AG04449 (cell line): ENCODE measurements at places on chromosomes 7 and 10.

GRCh38 chr10:29146311-29147100 lies 142.4 kb upstream of the LYZL1 start:
- no peak for DNase-seq

GRCh38 chr10:36148207-36148606 lies 506.1 kb upstream of the FZD8 start:
- no peak for DNase-seq

GRCh38 chr10:79397575-79398303 lies 47.7 kb downstream of the ZCCHC24 start:
- DNase-seq, result no peak

GRCh38 chr7:55552320-55553023 lies 19.8 kb downstream of the VOPP1 start:
- no peak for DNase-seq

- DNase-seq, result peak; percentile 4
Measured at GRCh38 chr7:14988941-14989340, 86.4 kb upstream of the DGKB start.

DNA sequence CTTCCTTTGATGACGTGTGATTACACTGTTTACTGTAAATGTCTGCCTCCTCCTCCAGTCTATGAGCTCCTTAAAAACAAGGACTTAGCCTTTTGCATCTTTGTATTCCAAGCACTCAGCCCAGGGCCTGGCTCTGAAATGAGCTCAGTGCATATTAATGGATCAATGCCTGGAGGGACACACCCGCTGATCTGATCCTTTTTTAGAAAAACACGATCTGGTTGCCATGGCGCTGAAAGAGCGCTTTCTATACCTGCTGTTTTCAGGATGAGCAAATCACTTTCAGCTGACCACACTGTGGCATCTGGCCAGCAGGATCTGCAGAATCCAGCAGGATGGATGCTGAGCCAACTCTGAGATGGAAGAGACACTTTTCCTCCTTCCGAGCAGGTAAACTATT lies 37.8 kb upstream of the GARS1 start:
- DNase-seq, result no peak

- no peak for DNase-seq
Measured at GRCh38 chr7:2106440-2106839, 126.3 kb downstream of the MAD1L1 start.

DNA sequence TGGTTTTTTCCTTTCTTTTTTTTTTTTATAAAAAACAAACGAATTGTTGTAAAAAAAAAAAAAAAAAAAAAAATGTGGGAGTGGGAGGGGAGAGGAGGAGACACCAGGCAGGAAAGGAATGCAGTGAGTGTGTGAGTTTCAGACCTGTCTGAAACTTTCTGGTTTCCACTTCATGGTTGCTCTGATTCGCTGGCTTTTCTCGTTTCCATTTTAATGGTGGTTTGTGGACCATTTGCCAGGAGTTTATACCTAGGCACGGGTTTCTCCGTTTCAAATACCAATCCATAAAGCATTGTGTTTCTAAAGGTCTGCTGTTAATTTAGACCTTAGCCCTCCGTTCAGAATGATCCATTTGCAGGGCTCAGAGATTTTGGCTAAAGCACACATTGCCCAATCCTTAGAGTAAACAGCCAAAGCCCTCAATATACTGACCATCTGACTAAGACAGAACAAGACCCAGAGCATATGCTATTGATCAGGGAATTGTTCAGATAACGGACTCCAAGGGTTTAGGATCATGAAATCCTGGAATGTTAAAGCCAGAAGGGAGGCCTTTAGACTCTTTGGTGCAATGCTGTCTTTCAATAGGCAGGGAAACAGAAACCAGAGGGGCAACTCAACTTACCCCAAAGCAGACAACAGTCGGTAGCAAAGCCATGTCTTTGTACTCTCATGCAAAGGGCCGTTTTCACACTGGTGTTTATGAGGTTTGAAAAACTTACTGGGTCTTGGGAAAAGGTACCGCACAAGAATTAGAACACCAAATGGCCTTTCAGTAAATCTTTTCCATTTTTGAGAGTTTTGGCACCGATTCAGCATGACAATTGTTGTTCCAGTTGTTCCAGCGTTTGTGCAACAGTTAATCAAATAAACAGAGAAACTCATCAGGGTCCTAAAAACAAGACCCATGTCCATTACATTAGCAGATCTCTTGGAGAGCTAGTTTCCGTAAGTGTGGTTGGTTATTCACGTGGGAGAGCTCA lies 94.3 kb upstream of the AGBL3 start:
- no peak for DNase-seq

DNA sequence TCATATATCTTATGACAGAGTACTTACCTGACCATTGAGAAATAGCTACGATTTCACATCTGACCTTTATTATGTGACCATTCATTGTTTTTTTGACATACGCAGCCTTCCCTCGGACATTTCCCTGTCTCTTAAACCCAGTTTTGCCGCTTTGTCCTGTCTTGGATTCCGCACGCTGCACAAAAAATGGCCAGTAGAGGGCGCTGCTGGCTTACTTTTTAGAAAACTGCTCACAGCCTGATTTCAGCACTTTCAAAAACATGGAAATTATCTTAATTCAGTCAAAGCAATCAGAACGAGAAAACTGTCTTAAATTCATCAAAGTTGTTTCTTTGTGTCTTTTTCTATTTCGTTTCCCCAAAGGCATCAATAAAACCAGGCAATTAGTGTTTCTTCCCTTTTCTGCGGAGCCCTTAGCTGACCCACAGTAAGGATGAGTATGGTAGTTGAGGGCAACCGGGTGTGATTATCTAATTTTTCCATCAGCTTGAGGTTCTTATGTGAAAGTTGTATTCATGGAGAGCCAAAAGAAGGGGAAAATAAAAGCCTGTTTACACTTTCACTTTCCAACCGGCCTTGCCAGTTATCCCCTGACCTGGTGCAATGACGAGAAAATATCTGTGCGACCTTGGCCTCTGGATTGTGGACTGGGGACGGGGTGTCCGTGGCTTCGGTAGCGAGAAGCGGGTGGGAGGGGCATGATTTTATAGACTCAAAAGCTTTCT lies 144.4 kb downstream of the DYNC1I1 start:
- DNase-seq, result peak; percentile 4

DNA sequence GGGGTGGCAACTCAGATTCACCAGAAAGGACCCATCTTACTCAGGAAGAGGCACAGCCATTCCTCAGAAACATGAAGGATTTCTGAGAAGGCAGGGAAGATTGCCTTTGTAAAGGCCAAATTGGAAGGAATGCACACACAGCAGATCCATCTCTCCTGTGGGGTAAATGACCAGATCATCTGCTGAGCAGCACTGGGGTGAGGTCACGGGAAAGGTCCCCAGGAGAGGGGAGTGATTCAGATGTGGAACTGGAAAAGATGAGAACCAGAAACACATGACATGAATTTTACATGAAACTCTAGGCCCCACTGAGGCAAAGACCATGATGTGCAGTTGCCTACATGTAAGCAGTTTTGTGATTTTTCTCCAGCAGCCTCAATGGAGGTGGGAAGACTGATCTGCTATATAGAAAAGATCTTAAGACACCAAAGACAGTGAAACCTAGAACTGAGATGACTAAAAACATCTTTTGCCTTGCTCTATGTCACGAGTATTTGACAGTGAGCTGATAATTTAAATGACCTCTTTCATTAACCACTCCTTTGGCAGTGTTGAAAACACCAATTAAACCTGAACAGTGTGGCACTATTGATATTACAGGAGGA lies 91.6 kb downstream of the AMPH start:
- DNase-seq, result no peak

DNA sequence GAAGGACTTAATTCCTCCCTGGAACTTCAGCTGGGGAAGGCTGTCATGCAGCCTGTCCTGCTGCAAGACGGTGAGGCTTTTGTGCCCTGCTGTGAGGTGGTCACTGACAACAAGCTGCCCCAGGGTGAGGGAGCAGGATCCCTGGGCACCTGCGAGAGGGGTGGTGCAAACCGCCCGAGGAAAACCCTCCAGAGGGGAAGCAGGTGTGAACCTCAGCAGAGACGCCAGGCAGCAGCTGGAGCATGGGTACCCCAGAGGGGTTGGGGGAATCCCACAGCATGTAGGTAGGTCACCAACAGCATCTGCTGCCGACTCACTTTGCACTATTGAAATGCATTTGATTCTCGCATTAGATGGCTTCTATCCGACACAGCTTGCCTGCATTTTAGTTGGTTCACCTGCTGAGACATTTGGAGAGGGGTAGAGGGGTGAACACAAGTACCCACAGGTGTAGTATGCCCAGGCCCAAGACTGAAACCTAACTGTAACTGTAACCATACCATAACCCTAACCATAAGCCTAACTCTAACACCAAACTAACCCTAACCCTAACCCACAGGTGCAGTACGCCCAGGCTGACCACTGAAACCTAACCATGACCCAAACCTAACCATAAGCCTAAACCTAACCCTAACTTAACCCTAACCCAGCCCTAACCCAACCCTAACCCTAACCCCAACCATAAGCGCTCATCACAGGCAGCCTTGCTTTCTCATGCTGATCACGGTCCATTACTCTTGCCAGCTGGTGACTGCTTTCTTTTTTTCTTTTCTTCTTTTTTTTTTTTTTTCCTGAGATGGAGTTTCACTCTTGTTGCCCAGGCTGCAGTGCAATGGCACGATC lies 85.9 kb downstream of the ELFN1 start:
- DNase-seq, result no peak
